Cardiac muscle cell (in vitro differentiated cells and primary cell): ENCODE measurements at places on chromosomes 13 and 19. TPM values are rescaled to one million over a fixed set of nuclear protein-coding genes. Genes with fewer than 3 reads are reported as not detected.

GRCh38 chr13:34335014-34336007 is 517.4 kb downstream of the RFC3 start:
- DNase-seq, result no peak

The SLC25A41 gene
- total RNA-seq, result 1.0 and 1.9 TPM in 2 replicates

The ZNF442 gene
- total RNA-seq, result 2.7 and 3.6 TPM in 2 replicates

- peak; percentile 21 for DNase-seq
These were observed 1466.1 kb downstream of the UQCRFS1 start for GRCh38 chr19:27746691-27747380.

GRCh38 chr19:57263244-57263741 is 17.0 kb upstream of the ZNF460 start:
- DNase-seq, result no peak

The ZNF470 gene
- total RNA-seq, result 5.7 and 8.0 TPM in 2 replicates

DNA sequence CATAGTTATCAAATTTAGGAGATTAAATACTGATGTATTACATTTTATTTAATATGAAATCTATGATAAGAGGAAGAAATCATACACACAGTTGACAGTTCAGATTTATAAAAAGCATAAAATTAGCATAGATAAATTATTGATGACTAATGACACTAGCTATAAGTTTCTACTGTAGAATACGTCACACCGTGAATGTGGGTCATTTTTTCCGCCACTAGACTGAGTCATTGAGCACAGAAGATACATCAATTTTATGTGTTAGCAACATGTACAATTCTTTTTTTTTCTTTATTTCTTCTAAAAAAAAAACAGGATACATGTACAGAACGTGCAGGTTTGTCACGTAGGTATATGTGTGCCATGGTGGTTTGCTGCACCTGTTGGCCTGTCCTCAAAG is 22.2 kb downstream of the AP2S1 start:
- no peak for DNase-seq

The ELOF1 gene
- 44.3 and 45.3 TPM in 2 replicates for total RNA-seq

DNA sequence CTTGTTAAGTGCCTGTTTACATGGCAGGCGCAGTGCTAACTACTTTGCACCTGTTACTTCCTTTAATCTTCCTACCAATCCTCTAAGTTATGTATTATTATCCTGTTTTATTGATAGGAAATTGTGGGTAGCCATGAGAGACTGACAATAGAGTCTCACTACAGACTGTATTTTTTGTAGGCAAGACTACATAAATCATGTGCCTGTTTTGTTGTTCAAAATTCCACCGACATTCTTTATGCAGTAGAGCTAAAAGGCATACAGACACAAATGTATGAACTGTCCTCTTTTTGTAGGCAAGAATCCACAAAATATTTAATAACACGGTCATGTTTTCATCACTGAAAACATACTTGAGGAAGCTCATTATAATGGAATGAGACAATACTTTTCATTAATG is 205.5 kb downstream of the NALCN start:
- DNase-seq, result no peak

GRCh38 chr13:47250146-47250545 is 353.3 kb upstream of the HTR2A start:
- no peak for DNase-seq

DNA sequence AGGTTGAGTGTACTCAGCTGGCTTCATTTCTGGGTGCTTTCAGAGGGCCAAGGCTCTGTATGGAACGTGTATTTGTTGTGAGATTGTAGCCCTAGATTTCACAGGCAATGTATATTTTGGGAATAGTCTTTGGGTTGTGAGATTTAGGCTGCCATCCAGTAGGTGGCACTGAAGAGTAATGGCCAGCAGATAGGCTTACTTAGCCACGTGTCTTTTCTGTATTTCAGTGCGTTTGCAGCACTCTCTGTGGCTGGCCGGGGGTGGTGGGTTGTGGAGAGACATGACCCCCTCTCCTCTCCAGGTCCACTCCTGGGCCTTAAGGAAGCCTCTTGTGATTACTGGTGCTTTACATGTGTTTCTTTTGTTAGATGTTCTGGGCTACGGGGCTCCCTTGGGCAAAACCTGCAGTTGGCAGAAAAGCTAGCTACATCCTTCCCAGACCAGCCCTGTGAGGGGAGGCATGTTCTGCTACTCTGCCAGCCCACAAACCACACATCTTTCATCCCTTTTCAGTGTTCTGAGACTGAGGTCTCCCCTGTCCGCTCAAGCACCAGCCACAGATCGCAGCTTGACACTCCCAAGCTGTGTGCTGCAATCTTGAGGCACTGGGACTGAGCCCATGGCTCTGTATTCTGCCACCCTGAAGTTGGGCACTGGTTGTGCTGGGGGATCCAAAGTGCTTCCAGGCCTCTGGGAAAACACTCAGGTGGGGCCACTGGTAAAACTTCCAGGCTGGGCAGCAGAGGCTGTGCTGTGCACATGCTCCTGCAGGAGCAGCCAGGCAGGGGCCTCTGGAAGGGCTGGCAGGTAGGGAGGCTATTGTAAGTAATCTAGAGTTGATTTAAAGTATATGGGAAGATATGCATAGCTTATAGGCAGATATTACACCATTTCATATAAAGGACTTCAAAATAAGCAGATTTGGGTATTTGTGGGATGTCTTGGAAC is 1096.8 kb upstream of the PCDH20 start:
- peak; percentile 32 for DNase-seq

The SEMA6B gene
- total RNA-seq, result 74.8 and 130 TPM in 2 replicates

DNA sequence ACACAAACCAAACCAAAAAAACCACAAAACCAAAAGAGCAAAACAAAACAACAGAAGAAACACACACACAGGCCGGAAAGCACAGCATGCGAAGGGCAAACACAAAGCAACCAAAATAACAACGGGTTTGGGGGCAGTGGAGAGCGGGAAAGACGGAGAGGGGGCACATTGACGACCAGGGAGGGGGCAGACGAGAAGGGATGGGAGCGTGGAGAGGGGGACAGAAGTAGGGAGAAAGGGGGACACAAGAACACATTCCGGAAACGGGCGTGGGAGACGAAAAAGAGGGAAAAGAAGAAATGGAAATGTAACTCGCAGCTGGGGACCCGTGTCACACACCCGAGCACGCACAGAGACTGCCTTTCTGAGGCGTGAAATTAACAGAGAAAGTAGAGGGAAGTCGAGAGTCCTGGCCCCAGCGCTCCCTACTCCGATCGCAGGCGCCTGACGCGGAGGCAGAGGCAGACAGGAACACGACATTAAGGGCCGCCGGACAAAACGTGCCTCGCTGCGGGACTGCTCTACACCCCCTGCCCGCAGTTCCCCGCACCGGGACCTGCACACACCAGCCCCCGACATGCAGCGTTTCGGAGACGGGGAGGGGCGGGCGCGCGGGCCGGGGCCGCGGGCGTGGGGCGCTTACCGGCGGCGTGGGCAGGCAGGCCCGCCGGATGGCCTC is 652 bp downstream of the POU4F1 start:
- DNase-seq, result no peak

DNA sequence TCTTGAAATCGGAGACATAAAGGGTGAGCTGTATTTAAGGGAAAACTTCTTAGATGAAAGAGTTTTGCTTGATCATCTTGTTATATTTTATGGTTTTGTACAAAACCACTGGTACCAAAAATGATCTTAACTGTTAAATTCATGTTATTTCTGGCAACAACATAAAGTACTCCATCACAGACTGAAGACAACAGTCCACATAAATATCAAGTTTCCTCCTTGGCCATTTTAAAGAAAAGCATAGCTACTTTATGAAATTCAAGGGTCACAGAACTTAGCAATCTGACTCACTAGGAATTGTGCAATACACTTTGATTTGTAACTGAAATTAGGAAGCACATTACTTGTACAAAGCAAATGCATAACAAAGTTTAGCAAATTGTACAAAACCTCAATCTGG is 66.3 kb downstream of the TBC1D4 start:
- DNase-seq, result no peak
